Stimulated activated CD8-positive, alpha-beta memory T cell treated with anti-CD3 and anti-CD28 coated beads, Interleukin-15, amount 100 ng/mL, for 48 hours (primary cell): ENCODE measurements at places on chromosomes 12 and 14.

DNA sequence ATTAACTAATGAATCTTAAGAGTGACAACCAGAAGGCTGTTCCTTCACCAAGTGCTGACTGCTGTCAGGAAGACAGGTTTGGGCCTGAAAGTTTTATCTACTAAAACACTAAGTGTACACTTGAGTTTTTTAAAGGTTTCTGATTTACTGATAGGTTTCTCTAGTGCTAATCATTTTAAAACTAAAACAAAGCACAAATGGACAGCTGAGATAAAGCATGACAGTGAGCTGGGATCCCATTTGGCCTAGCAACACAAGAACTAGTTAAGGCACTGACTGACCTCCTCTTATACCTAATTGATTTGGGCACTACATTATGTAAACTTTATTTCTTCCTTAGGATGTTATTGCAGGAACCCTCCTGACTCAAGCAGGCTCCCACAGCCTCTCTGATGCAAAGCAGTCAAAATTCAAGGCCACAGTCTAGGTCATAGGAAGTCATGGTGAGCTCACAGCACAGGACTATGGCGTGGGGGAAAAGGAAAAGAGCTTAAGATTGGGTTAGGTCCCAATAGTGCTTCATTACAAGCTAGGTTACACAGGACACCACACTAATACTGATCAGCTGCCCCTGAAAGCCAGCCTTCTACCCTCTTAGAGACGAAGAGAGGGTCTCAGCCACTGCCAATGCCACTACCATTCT is 3.5 kb downstream of the STXBP6 start:
- DNase-seq, result no peak

DNA sequence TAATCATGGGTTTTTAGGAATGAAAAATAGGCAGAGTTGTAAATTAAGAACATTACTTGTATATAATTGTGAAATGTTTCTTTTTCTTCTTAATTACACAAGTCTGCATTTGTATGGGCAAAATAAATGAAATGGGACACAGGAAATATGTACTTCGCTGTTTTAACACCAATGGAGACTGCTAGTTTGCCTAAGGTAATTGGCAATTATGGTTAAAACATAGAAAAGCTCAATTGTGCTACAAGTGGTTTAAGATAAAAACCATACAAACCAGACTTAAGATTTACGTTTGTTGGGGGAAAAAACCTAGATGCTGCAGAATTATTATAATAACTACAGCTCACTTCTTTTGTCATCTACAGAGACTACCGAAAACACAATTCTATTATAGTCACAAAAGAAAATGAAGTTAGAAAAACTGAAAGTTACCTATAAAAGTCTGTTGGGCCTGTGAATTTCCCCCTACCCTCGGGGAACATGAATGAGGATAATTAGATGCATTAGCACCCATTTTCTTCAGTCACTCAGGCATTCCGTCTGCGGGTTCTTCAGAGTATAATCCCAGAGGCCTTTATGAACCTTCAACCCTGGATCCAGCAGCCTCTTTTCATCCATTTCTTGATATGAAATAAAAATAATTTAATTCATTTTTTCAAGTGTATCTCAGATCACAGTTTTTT is 37.2 kb downstream of the BTBD7 start:
- DNase-seq, result no peak

GRCh38 chr12:2640709-2641108 is 154.1 kb upstream of the FKBP4 start:
- peak; percentile 33 for DNase-seq

DNA sequence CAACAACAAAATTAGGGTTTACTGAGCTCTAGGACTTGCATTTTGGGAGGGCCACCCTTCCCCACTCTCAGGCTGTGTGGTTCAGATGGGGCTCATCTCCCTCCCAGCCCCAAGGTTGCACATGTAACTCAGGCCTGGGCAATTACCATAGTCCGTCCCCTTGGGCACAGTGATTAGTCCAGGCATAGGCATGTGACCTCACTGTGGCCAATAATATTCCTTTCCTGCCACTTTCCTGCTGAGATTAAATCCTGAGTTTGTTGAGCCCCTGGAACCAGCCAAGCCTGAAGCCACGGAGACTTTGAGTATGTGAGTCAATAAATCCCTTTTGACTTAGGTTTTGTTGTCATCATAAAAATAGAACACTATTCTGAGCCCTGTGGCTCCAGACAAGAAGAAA is 113.0 kb downstream of the AACS start:
- DNase-seq, result no peak

- DNase-seq, result no peak
Observed at GRCh38 chr12:120588948-120589930, 8.0 kb upstream of the POP5 start.

- peak; percentile 58 for DNase-seq
Observed at GRCh38 chr12:685388-685787, 22.1 kb upstream of the NINJ2 start.

GRCh38 chr12:25337916-25338315 is 87.2 kb upstream of the KRAS start:
- DNase-seq, result no peak

- DNase-seq, result no peak
Observed at GRCh38 chr12:30613119-30613830, 82.4 kb downstream of the IPO8 start.

DNA sequence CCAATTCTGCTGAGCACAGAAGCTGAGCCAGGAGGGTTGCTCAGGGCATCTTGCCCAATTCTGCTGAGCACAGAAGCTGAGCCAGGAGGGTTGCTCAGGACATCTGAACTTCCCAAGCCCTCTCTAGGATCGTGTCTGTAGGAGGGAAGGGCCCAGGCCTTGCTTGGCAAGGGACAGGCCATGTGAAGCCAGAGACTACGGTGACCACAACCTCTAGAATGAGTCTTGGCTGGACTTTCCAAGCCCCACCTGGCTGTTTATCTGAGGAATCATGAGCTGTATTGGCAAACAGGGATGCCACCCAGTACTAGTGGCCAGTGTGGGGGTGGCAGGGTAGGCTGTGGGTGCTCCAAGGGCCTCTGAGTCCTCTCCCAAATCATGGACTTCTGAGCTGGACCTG is 7.7 kb upstream of the SERPINA6 start:
- DNase-seq, result no peak

DNA sequence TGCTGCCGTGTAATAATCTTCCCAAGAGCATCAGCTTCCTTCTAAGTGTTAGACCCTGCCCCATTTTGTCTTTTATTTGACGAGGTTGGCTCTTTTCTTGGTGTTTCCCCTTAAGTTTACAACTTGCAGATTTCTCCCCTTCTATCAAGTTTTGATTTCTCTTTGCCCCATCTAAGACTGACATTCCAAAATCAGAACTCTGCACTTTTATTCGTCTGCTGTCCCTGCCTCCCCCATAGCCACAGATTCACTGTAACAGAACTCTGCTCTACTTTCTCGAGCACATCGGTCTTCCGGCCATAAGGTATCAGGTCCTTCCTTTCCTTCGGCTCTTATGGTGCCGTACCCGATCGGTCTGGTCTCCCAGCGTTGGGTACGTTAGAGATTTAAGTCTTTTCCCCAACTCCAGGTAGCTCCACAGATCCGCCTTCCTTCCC is 563 bp downstream of the DCP1B start:
- no peak for DNase-seq

DNA sequence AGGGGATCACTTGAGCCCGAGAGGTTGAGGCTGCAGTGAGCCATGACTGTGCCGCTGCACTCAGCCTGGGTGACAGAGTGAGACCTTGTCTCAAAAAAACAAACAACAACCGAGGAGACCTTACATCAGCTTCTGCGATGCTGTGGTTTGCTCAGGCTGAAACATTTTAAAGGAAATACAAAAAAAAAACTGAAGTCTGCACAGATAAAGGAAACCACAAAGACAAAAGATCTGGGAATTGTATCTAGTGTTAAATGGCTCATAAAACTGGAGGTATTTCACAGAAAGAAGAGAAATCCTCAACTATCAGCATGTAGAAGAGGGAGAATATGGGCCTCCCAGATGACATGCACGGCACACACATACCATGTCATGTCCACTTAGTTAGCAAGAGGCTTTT is 60.3 kb upstream of the VPS33A start:
- no peak for DNase-seq

GRCh38 chr12:106145539-106146447 is 7.0 kb upstream of the NUAK1 start:
- no peak for DNase-seq

GRCh38 chr14:61090432-61091216 is 109.6 kb downstream of the SLC38A6 start:
- no peak for DNase-seq

GRCh38 chr12:12176402-12176801 is 90.4 kb downstream of the LRP6 start:
- DNase-seq, result no peak

DNA sequence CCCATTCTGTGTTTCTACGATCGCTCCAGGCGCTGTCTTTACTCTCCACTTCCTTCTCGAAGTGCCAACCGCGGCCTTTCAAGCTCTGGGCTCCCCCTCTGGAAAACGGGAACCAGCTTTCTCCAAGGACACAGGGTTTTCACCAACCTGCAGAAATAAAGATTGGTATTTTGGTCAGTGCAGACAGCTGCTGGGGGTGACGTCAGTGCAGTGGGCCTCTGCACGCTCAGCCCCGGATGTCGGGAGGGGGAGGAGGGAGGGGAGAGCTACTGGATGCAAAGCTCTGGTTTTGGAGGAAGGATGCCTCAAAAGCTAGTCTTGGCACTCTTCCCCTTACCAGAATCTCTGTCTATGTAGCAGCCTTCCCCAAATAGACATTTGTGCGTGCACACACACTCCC is 19.9 kb downstream of the HRK start:
- DNase-seq, result no peak

DNA sequence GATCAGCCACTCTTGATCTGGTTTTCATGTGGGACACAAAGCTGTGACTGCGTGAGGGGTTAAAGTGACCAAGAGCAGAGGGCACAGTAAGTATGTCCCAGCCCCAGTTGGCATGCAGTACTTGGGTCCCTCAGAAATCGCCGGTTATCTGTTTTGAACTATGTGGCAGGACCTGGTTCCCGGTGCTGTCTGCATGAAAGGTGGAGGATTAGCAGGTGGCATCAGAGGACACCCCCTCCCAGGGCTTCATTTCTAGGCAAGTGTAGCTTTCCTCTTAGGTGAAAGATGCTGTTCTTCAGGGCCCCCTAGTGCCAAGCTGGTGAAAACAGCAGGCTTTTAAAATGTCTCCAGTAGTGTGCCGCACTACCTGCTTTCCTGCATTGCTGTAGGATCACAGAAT is 57.1 kb downstream of the ATG14 start:
- DNase-seq, result peak; percentile 16

GRCh38 chr14:71187633-71188356 is 280.5 kb downstream of the PCNX1 start:
- no peak for DNase-seq

DNA sequence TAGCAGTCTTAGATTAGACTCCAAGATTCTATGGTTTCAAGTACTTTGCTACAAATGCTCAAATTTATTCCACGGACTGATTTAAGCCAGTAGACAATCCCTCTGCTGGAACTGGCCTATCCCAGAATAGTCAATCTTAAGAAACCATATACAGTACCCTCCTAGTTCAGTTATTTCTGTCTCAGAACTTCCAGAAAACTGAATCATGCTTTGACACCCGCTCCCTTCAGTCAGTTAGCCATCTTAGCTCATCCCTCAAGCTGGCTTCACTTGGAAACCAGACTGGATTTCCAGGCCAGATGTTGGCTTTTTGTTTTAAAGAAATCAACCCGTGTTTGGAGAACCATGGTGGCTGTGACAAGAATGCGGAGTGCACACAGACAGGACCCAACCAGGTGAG is 125.5 kb downstream of the NT5DC3 start:
- no peak for DNase-seq

DNA sequence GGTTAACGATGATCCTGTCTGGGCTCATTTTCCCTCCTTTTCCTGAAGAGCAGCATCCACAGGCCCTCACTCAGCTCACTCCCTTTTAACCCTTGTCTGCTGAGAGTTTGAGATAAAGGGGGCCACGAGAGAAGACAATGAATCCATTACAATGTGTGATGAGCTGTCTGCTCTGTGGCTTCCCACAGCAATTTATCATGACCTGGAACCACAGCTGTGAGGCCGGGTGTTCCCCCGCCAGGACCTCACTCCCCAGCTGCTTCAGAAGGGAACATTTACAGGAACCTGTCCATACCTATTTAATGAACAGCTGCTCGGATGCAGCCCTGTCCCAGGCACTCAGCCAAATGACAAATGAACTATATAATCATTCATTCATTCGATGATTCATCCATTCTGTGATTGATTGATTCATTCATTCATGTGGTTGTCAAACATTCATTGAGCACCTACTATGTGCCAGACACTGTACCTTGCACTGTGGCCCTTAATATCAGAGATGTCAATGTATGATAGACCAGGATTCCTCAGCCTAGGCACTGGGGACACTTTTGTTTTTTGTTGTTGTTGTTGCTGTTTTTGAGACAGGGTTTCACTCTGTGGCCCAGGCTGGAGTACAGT is 18.5 kb upstream of the P2RX7 start:
- DNase-seq, result no peak

DNA sequence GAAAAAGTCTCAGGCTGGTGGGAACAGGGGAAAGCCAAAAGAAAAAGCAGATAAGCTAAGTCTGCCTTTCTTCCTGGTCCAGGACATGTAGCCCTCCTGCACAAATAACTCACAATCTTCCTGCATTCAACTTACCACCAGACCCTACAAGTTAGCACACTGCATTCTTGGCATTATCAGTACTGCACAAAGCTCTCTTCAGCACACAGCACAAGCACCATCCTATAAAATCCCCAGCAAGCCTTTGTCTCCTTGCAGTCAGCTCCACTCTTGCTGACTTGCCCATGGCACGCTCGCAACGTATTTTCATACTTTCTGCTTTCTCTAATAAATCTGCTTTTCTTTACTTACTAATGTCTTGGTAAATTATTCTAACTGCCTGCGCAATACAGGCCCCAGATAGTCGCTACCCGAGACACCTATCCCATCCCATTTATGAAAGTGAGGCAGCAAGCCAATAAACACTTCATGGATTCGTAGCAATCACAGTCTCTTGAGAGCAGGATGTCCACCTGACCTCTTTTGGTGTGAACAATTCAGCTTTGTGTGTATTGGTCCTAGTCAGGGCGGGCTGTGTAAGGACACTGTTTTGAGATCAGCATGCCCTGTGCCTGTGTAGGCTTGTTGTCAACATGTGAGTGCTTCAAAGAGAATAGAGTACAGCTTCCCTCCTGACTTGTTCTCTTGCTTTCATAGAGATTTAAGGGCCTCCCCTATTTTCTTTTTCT is 49.0 kb downstream of the TMEM117 start:
- DNase-seq, result no peak

DNA sequence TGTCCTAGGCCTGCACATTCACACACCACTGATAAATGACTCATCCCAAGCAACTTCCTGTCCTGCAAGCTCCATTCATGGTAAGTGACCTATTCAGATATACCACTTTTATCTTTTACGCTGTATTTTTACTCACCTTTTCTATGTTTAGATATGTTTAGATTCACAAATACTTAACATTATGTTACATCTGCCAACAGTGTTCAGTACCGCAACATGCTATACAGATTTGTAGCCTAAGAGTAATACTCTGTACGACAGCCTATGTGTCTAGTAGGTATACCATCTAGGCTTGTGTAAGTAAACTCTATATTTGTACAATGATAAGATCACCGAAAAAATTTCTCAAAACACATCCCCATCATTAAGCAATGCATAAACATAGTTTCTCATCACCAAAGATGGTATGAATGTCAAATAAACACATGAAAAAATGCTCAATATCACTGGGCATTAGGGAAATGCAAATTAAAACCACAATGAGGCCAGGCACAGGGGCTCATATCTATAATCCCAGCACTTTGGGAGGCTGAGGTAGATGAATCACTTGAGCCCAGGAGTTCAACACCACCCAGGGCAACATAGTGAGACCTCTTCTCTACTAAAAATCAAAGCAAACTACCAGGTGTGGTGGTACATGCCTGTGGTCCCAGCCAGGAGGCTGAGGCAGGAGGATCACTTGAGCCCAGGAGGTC is 20.7 kb downstream of the ATXN2 start:
- DNase-seq, result no peak
